NCI-H1417 (cell line): ENCODE measurements at places on chromosomes 1 and 21.

DNA sequence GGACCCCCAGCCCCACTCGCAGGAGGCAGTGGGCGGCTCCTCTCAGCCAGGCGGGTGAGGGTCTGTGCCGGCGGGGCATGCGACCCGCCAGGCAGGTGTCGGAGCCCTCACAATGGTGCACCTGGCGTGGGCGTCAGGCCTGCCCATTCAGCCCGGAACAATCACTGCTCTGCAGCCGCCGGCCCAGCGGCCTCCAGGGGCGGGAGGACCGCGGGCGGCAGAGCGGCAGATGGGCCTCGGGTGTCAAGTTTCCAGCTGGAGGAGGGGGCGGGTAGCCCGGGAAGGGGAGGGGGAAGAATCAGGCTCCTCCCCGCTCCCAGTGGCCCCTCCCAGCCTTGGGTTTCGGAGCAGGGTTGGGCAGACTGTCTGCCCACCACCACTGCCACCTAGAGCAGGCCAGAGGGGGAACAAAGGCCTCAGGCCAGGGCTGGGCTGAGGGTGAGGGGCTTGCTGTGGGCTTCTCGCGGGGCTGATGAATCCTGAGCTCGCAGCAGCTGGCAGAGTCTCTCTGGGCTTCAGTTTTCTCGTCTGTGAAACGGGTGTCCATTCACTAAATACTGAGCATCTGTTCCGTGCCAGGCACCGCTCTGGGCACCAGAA, 39.5 kb upstream of the CASZ1 start:
- peak; percentile 96 for DNase-seq

GRCh38 chr1:167676205-167676915, 45.4 kb upstream of the MPZL1 start:
- DNase-seq: no peak

DNA sequence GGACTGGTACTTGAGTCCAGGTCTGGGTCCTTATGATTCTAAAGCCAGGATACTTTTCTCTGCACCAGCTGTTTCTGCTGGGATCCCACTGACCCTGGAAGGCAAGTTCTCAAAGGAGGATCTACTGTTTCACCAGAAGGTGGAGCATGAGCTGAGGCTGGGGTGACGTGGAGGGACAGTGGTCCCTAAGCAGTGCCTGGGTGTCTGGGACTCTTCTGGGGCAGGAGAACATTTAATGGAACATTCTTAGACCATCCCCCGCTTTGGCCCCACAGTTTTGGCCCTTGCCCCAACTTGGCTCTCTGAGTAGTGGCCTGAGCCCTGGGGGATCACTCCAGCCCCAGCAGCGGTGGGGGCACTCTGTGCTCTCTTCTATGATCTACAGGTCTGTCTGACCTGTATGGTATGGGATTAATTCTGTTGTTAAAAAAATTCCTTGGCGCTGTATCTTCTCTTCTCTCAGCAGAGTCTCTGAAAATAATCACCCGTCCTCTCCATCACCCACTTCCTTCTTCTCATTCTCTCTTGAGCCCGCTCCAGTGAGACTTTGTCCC, 60.3 kb upstream of the CSF3R start:
- DNase-seq: no peak

DNA sequence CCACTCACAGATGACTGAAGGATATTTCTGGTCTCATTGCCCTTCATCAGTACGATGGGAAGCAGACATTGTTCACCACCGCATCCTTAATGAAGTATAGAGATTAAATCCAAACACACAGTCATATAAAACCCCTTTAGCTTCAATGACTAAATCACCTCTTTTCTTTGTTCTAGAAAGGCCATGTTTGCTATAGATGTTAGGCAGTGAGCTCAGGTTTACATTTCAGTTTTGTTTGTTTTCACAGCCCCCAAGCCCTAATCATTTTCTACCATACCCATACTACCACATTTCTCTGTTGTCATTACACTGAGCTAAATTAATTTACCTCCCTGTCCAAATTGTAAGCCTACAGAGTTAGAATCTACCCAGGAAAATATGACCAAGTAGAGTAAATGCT, 385.1 kb downstream of the NTNG1 start:
- DNase-seq: no peak

- DNase-seq: no peak
Measured at GRCh38 chr21:36861595-36862323, 104.7 kb downstream of the HLCS start.

- no peak for DNase-seq
Measured at GRCh38 chr1:16907870-16908758, 12.3 kb downstream of the RNU1-2 start.

DNA sequence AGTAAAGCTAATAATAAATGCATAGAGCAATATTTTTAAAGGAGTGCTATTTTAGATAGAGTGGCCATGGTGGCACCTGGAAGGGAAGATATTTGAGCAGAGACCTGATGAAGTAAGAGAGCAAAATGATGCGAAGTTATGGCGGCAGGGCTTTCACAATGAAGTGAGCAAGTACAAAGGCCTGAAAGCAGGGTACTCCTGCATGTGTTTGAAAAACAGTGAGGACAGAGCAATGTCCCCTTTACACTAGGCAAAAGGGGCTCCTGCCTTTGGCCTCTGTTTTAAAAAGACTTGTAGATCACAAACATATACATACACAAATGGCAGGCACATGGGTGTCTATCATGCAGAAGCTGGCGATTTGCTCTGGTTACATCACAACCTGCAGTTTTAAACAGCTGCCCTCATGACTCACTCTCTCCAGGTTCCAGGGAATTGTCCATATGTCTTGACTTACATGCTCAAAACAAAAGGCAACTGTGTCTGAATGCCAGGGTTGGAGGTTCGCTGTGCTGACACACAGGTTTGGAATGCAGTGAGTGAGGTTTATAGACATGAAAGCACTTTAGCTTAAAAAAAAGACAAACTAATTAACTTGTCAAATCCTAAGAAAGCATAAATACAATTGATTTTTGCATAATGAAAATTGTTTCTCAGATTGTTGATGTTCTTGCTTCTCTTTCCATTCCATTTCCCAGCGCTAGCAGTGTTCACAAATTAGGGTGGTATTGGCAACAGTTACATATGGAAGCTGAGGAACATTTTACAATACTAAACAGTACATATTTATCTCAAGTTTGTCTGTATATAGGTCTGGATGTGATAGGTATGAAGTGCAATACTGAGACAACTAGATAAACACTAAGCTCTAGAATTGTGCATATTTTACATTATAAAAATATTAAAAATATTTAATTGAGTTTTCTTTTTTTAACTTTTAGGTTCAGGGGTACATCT, 313.9 kb downstream of the BARHL2 start:
- peak; percentile 19 for DNase-seq

DNA sequence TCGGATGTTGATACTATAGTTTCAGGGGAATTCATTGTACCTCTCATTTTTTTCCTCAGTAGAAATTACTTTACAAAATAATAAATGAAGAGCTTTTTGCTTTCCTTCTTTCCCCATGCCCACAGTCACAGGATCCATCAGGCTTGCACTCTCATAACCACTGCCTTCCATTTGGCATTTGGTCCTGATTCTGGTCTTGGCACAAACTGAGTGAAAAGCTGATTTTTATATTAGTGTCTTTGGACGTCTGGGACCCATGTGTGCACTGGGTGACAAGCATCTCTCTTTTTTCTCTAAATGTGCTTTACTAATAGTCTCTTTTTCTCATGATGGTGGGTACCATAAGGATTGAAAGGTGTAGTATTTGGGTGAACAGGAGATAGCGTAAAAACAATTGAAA, 2.8 kb downstream of the ELAVL4 start:
- peak; percentile 76 for DNase-seq

- DNase-seq: peak; percentile 11
Measured at GRCh38 chr1:226466296-226466695, 58.4 kb upstream of the PARP1 start.

DNA sequence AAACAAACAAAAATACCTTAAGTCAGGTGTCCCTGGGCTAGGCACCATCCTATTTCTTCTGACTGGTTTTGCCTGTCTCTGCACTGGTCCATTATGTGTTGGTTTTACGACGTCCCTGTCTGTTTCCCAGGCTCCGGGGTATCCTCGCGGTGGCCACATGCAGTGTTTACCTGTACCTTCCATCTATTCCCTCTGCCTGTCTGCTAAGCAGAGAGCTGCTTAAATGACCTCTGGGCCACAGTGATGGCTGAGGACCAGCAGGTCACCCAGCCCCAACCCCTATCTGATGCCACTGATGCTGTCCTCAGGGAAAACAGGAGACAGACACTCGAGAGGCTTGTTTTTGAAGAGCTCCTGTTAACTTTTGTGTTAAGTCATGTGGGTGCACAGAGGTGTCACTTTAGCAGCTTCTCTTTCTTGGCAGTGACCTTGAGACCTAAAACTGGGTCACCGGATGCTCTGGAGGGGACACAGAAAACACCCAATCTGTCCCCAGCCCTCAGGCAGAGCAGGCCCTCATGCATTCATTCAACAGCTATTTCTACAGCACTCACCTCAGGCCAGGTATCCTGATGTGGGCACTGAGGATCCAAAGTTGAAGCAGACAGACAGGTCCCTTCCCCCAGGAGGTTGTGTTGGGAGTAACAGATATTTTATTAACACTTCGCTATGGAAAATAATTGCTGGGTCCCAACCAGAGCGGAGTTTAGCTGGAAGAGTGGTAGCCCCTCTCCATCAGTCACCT, 4.4 kb upstream of the EFHD2 start:
- no peak for DNase-seq

GRCh38 chr1:218557731-218558130, 212.6 kb downstream of the TGFB2 start:
- DNase-seq: peak; percentile 19

DNA sequence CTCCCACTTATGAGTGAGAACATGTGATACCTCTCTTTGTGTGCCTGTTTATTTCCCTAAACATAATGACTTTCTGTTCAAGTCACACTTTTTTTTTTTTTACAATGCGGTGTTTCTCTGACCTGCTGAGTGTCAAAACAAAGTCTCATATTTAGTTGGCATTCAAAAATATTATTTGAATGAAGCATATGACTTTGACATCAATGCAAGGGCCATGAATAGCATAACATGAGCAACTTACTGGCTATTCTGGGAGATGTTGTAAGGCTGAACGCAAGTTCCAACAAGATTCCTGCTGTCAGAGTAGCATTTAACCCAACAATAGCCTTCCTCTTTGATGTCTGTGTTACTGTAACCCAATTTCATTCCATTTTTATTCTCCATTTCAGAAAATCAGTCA, 2.0 kb upstream of the KRTAP19-1 start:
- DNase-seq: no peak

DNA sequence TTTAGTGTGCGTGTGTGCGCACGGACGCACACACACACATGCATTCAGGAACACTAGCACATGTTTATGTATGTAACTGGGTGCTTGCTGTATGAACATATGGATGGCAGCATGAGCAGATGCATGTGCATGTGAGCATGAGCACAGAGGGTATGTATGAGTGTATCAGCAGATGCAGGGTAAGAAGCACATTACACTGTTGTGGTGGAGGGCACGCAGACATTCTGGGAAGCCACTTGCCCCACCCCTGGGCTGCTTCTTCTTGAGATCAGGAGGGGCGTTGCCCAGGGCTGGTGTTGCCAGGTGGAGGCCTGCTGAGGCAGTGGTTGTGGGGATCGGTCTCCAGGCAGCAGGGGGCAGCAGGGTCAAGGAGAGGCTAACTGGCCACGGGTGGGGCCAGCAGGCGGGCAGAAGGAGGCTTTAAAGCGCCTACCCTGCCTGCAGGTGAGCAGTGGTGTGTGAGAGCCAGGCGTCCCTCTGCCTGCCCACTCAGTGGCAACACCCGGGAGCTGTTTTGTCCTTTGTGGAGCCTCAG, 3.9 kb upstream of the P3R3URF start:
- DNase-seq: peak; percentile 88

DNA sequence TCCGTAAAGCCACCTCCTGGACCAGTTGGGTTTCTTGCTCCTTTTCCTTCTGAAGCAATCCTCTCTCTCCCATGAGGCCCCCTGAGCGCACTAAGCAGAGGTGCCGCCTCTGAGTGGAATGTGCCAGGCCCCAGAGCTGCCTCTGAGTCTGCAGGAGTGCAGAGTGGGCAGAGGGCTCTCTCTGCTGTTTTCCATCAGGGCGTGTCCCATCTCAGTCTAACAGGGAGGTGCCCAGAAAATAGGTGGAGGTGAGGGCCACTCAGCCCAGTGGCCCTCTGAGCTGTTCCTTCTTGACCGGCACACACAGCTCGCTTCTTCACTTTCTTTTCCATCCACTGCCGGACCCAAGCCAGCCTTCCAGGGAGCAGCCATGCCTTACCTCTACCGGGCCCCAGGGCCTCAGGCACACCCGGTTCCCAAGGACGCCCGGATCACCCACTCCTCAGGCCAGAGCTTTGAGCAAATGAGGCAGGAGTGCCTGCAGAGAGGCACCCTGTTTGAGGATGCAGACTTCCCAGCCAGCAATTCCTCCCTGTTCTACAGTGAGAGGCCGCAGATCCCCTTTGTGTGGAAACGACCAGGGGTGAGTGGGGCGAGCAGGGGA, at the start of gene CAPN9:
Gene CAPN9 (plus strand): TSS at position 262 of the 604 bp plus-strand sequence. CDS start 109 bp downstream, at position 371.
- DNase-seq: no peak

GRCh38 chr1:165843304-165843703, 15.9 kb downstream of the UCK2 start:
- DNase-seq: no peak

GRCh38 chr21:36927719-36928117, 38.8 kb downstream of the HLCS start:
- peak; percentile 95 for DNase-seq

GRCh38 chr1:228911225-228912210, 176.2 kb downstream of the RHOU start:
- peak; percentile 60 for DNase-seq

DNA sequence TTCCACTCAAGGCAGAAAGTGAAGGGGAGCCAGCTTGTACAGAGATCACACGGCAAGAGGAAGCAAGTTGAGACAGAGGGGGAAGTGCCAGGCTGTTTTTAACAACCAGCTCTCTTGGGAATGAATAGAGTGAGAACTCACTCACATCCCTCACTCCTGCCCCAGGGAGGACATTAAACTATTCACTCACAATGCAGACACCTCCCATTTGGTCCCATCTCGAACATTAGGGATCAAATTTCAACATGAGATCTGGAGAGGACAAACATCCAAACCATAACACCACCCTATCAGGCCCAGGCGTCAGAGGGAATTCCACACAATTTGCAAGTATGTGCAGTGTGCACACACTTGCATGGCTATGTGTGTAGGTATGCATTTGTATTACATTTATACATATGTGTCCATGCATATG, 62.7 kb downstream of the DMAP1 start:
- no peak for DNase-seq

GRCh38 chr1:192951691-192952460, 107.3 kb downstream of the UCHL5 start:
- DNase-seq: no peak

GRCh38 chr1:160330119-160330518, 12.9 kb downstream of the COPA start:
- no peak for DNase-seq

DNA sequence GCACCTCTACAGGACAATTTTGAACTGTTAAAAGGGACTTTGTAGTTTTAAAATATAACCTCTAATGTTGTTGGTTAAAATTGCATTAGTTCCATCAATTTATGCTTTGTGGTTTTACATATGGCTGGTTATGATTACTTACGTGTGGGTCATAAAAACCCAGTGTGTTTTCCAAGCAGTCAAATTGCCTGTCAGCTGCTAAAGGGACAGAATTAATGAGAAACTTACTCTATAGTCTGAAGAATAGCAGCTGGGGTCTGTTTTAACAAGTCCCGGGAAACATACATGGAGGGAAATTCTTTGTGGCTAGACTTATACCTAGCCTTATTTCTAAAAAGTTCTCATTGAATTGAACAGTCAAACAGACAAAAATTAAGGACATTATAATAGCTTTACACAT, 820.9 kb upstream of the ADGRL4 start:
- DNase-seq: no peak

- no peak for DNase-seq
Measured at GRCh38 chr1:147539122-147539575, 2.2 kb upstream of the BCL9 start.
